ENCODE measurements at places on chromosomes 2 and 18. TPM values are rescaled to one million over a fixed set of nuclear protein-coding genes. Genes with fewer than 3 reads are reported as not detected.

GRCh38 chr18:9297007-9297393, 37.6 kb upstream of the TWSG1 start:
- H3K27me3 ChIP-seq, result no peaks in the 10 kb centered on the region
- no peaks in the 10 kb centered on the region for H3K36me3 ChIP-seq
- no peak for DNase-seq
- no peak overlapping the region for H3K4me3 ChIP-seq

DNA sequence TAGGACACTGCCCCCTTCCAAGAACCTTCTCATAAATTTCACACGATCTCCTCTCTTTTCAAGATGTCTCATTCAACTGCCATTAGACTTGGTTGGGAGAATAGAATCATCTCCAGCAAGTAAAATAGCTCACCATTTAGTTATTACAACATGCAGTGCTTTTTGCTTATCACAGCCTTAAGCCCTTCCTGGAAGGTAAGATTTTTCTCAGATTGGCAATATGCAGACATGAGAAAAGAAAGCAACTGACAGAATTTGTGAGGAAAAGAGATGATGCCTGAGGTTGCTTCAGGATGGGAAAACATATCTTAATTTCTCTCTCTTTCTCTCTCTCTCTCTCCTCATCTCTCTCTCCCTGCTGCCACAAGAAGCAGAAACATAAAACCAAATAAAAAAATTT, 855.1 kb upstream of the ACVR2A start:
- H3K27me3 ChIP-seq, result no peaks in the 10 kb centered on the region
- H3K27ac ChIP-seq, result no peak overlapping the region
- H3K4me1 ChIP-seq, result no peaks in the 10 kb centered on the region
- H3K36me3 ChIP-seq, result no peaks in the 10 kb centered on the region
- DNase-seq, result no peak

DNA sequence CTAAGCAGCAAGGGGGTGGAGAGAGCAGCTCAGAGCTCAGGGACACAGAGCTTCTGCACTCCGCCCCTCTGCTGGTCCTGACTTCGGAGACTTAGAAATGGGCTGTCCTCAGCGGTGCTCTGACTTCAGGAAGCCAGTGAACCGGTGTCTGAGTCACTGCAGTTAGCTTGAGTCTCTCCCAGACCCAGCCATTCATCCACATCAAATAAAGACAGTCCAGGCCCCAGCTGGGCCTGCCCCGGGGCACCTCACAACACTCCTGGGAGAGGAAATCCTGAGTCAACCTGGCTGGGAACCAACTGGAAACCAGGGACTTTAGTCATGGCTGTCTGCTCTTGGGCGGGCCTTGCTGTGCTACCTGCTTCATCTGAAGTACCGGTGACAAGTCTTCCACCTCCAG, 5.4 kb upstream of the ITGB6 start:
- H3K27ac ChIP-seq, result no peak overlapping the region
- no peaks in the 10 kb centered on the region for H3K36me3 ChIP-seq
- H3K4me3 ChIP-seq, result no peak overlapping the region
- DNase-seq, result no peak
- peaks cover 8% of the 10 kb centered on the region for H3K4me1 ChIP-seq
- no peaks in the 10 kb centered on the region for H3K27me3 ChIP-seq

- peaks cover 44% of the 10 kb centered on the region for H3K36me3 ChIP-seq
- H3K27me3 ChIP-seq, result no peaks in the 10 kb centered on the region
- peak; percentile 30 for DNase-seq
- H3K4me1 ChIP-seq, result no peaks in the 10 kb centered on the region
Observed at GRCh38 chr2:235056768-235057167, 105.0 kb downstream of the SH3BP4 start.

DNA sequence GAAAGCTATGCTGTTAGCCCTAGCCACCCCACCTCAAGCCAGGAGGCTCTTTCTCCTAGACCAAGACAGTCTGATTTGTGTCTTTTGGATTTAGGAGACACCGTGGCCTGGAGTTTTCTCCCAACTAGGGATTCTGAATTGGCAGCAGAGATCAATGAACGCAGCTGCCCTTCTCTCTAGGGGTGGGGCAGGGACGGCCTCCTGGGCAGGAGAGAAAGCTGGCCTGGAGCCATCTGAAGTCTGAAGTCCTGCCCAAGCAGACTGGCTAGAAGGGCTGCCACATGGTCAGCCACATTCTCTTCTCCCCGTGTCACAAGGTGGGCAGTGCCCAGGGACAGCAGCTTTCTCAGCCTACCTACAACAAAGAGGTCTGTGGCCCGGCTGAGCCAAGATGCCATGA, 45.1 kb downstream of the PIEZO2 start:
- no peaks in the 10 kb centered on the region for H3K27me3 ChIP-seq
- no peak for DNase-seq
- peaks cover 4% of the 10 kb centered on the region for H3K4me1 ChIP-seq
- H3K4me3 ChIP-seq, result no peak overlapping the region
- H3K36me3 ChIP-seq, result no peaks in the 10 kb centered on the region

GRCh38 chr2:107729440-107729839, 97.3 kb upstream of the RGPD4 start:
- DNase-seq, result no peak
- H3K36me3 ChIP-seq, result no peaks in the 10 kb centered on the region
- no peaks in the 10 kb centered on the region for H3K27me3 ChIP-seq
- no peak overlapping the region for H3K27ac ChIP-seq
- H3K4me3 ChIP-seq, result no peak overlapping the region

- peaks cover 50% of the 10 kb centered on the region for H3K36me3 ChIP-seq
- no peak overlapping the region for H3K27ac ChIP-seq
- no peak for DNase-seq
- no peaks in the 10 kb centered on the region for H3K27me3 ChIP-seq
Observed at GRCh38 chr2:202736826-202737225, 102.1 kb downstream of the FAM117B start.

Gene MALL
- total RNA-seq, result 2.7 TPM

Gene CYP27A1
- total RNA-seq, result 24.7 TPM

Gene HSBP1L1
- total RNA-seq, result 2.6 TPM
